HEK293T (cell line): ENCODE measurements at places on chromosomes 5 and 9.

- DNase-seq, result no peak
Measured at GRCh38 chr5:107301999-107302398, 368.7 kb downstream of the EFNA5 start.

- DNase-seq, result no peak
Measured at GRCh38 chr9:13570068-13570974, 290.8 kb upstream of the MPDZ start.

GRCh38 chr9:93930070-93930469, 25.1 kb downstream of the BARX1 start:
- no peak for DNase-seq

- no peak for DNase-seq
Measured at GRCh38 chr5:145470396-145470979, 364.7 kb downstream of the PRELID2 start.
